ENCODE measurements at places on chromosomes 6 and 20. TPM values are rescaled to one million over a fixed set of nuclear protein-coding genes. Genes with fewer than 3 reads are reported as not detected.

GRCh38 chr20:12077875-12078274 is 160.2 kb downstream of the BTBD3 start:
- no peaks in the 10 kb centered on the region for H3K27me3 ChIP-seq
- no peak overlapping the region for H3K27ac ChIP-seq
- H3K4me1 ChIP-seq, result no peaks in the 10 kb centered on the region

DNA sequence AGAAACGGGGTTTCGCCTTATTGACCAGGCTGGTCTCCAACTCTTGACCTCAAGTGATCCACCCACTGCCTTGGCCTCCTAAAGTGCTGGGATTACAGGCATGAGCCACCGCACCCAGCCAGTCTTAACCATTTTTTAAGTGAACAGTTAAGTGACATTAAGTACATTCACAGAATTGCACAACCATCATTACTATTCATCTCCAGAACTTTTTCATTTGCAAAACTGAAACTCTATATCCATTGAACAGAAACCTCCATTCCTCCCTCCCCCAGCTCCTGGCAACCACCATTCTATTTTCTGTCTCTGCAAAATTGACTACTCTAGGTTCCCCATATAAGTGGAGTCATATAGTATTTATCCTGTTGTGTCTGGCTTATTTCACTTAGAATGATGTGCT is 59.7 kb downstream of the PLCB4 start:
- DNase-seq, result no peak
- H3K27ac ChIP-seq, result no peak overlapping the region

Gene SIRT5
- 9.3 TPM for total RNA-seq

GRCh38 chr20:57814529-57814928 is 104.7 kb upstream of the PMEPA1 start:
- H3K4me1 ChIP-seq, result no peaks in the 10 kb centered on the region
- H3K4me3 ChIP-seq, result no peak overlapping the region
- no peak overlapping the region for H3K27ac ChIP-seq
- DNase-seq, result no peak

- H3K36me3 ChIP-seq, result no peaks in the 10 kb centered on the region
- peaks cover 64% of the 10 kb centered on the region for H3K27me3 ChIP-seq
- no peak overlapping the region for H3K27ac ChIP-seq
- H3K4me3 ChIP-seq, result peak overlapping the region; percentile 81
These were observed 58.0 kb upstream of the ARHGAP18 start for GRCh38 chr6:129767776-129768485.

- H3K27me3 ChIP-seq, result no peaks in the 10 kb centered on the region
- H3K4me3 ChIP-seq, result no peak overlapping the region
- no peaks in the 10 kb centered on the region for H3K36me3 ChIP-seq
- H3K4me1 ChIP-seq, result peaks cover 4% of the 10 kb centered on the region
- no peak overlapping the region for H3K27ac ChIP-seq
- no peak for DNase-seq
These were observed 80.1 kb downstream of the RSPH3 start for GRCh38 chr6:158919865-158920264.

DNA sequence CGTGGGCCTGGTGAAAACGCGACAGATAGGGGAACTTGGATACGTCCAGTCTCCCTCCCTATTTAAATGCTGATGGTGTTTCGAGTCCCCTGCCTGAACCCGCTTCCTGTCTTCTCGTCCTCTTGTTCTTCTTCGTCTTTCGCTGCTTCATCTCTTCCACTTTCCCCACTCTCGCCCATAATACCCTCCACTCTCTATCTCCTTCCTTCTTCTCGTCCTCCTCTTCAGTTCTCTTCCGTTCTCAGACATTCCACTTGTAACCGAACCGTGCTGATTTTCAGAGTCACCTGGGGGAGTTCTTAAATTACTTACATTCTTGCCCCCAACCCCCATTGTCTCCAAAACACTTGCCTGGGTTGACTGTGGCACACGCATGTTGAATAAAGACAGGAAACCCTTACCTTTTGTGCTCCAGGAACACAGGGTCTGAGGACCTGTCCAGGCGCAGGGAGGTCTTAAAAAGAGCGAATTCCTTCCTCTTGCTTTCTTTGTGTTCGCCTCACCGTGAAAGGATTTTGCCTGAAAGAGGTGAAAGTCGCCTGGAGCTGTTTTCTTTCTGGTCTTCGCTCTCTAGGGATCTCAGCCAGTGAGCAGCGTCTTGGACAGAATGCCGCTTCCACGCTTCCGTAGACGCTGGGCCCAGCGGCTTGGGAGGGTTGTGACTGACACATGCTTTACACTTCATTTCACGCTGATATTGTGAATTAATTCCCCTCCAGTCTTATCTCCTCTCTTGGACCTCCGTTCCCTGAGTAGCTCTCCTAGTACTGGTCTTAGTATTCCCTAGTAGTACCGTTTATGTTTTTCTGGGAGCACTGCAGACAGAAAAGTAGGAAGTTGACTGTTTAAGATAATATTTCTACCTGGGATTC is 184.0 kb downstream of the GPX5 start:
- peaks cover 11% of the 10 kb centered on the region for H3K4me1 ChIP-seq
- DNase-seq, result no peak
- H3K4me3 ChIP-seq, result peak overlapping the region; percentile 74

Gene DOK5
- total RNA-seq, result 4.7 TPM

Gene SIRPD
- total RNA-seq, result not detected

- peaks cover 37% of the 10 kb centered on the region for H3K27me3 ChIP-seq
- H3K36me3 ChIP-seq, result no peaks in the 10 kb centered on the region
- H3K4me3 ChIP-seq, result no peak overlapping the region
- no peak overlapping the region for H3K27ac ChIP-seq
- DNase-seq, result no peak
- H3K4me1 ChIP-seq, result peaks cover 1% of the 10 kb centered on the region
These were observed 4.9 kb upstream of the BIRC7 start for GRCh38 chr20:63230800-63231268.

Gene TNFRSF21
- 2.8 TPM for total RNA-seq

GRCh38 chr6:124882579-124883393 is 79.5 kb upstream of the RNF217 start:
- H3K4me1 ChIP-seq, result peaks cover 2% of the 10 kb centered on the region
- no peak for DNase-seq
- H3K4me3 ChIP-seq, result no peak overlapping the region
- no peaks in the 10 kb centered on the region for H3K36me3 ChIP-seq
- peak overlapping the region; percentile 9 for H3K27ac ChIP-seq

Gene RHAG
- not detected for total RNA-seq

Gene GRM1
- total RNA-seq, result not detected

- no peak overlapping the region for H3K27ac ChIP-seq
- H3K4me1 ChIP-seq, result peaks cover 12% of the 10 kb centered on the region
- no peak overlapping the region for H3K4me3 ChIP-seq
- DNase-seq, result no peak
- H3K27me3 ChIP-seq, result peaks cover 6% of the 10 kb centered on the region
These were observed 42.6 kb upstream of the SCML4 start for GRCh38 chr6:107866606-107867301.

DNA sequence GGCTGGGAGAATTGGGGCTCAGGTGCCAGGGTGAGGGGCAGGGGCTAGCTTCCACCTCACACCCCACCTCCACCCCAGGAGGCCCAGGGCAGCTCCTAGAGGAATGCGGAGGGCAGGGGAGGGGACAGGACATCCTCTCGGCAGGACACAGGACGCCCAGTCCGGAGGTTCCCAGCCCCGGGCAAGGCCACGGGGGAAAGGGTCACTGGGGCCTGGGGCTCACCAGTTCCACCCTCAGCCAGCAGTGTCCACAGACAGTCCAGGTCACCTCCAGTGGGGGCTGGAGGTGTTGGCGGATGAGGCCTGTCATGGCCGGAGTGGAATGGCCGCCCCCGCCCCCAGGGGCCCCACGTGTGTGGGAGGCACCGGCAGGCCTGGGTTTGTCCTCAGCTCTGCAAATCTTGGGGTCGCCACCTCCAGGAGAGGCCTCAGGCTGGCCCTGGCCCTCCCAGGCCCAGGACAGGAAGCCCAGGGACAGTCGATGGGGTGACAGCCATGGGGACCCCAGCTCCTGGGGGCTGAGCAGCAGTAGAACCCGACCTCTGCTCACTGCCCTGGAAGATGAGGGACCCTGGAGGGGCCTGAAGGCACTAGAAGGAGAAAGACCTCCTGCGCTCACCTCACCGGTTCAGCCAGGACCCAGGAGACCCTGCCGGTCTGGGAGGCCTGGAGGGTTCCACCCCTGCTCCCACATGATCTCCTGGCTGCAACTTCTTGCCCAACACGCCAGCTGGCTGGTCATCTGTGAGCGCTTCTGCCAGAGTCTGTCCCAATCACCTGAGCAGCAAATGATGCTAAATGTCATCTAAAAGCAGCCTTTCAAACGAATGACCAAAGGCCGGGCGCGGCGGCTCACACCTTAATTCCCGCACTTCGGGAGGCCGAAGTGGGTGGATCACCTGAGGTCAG is 13.0 kb upstream of the ABHD16B start:
- peaks cover 15% of the 10 kb centered on the region for H3K4me1 ChIP-seq
- DNase-seq, result no peak
- no peak overlapping the region for H3K4me3 ChIP-seq
- peaks cover 25% of the 10 kb centered on the region for H3K27me3 ChIP-seq

DNA sequence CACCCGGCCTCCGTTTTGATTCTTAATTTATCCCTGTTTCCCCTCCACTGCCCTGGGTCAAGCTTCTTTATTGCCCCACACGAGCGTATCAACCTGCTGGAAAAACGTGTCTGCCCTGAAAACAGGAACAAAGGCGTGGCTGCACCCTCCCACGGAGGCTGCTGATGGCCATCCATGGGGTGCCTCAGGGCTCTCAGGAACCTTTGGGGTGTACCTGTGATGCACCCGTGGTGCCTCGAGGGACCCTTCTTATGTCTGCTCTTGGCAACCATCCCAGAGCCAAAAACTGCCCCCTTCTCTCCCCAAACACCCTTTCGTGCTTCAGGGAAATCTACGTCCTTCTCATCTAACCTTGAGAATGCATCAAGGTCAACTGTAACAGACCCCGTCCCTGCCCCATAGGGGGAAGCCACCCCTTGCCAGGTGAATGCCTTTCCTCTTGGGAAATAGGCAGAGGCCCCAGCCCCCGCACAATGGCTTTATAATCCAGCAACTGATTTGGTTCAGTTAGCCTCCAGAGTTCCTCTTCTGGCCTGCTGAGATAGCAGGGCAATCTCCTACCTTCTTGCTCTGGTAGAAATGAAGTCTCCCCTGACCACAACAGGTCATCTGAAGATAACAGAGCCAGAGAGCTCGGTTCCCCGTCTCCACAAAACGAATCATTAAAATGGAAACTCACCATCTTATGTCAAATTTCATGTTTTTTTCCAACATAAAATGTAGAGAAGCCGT is 29.4 kb downstream of the PSMG4 start:
- no peaks in the 10 kb centered on the region for H3K4me1 ChIP-seq
- DNase-seq, result no peak
- H3K36me3 ChIP-seq, result no peaks in the 10 kb centered on the region
- H3K27me3 ChIP-seq, result no peaks in the 10 kb centered on the region
- H3K4me3 ChIP-seq, result no peak overlapping the region

DNA sequence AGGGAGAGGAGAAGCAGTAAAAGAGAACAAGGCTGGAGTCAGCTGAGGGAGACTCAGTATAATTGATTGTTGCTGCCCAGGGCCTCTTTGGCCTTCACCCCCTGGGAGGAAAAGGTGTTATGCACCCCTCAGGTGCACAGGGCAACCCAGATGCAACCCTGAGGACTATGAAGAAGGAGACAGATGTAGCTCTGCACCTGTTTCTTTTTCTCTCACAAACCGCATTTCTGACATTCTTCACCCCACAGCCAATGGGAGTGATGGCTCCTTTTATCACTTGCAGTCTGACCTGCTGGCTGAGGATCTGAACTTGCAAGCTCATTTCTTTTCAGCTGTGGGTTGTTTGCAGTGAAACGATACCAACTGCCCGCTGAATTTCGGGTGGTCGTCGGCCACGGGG is 64.1 kb upstream of the F13A1 start:
- no peaks in the 10 kb centered on the region for H3K36me3 ChIP-seq
- no peak overlapping the region for H3K27ac ChIP-seq
- peaks cover 2% of the 10 kb centered on the region for H3K27me3 ChIP-seq
- DNase-seq, result no peak

Gene SLC12A5
- 0.73 TPM for total RNA-seq

- H3K36me3 ChIP-seq, result peaks cover 13% of the 10 kb centered on the region
- peak overlapping the region; percentile 62 for H3K4me3 ChIP-seq
- H3K27me3 ChIP-seq, result peaks cover 8% of the 10 kb centered on the region
- no peak for DNase-seq
- peaks cover 17% of the 10 kb centered on the region for H3K4me1 ChIP-seq
These were observed 2.8 kb upstream of the TOMM6 start for GRCh38 chr6:41784581-41785171.

DNA sequence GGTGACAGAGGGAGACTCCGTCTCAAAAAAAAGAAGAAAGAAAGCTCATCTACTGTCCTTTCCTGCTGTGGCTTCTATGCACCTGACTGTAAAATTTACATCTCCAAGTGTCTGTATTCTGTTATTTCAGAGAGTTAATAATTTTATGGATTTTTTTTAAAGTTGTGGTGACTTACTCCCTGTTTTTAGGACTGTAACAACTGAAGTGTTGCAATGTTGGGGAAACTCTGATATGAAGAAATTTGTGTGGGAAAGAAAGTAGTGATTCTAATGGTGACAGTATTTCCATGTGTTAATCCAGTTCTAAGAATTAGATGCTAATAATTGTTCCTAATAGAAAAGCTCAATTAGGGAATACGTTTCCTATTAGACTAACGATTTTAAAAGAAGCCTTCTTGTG is 27.4 kb downstream of the STX11 start:
- DNase-seq, result no peak
- peaks cover 78% of the 10 kb centered on the region for H3K36me3 ChIP-seq
- no peak overlapping the region for H3K4me3 ChIP-seq
- peaks cover 58% of the 10 kb centered on the region for H3K4me1 ChIP-seq

Gene HMGA1
- total RNA-seq, result 422 TPM

Gene TCP11
- total RNA-seq, result not detected

Gene TAF4
- total RNA-seq, result 23.6 TPM

- no peaks in the 10 kb centered on the region for H3K27me3 ChIP-seq
- no peak for DNase-seq
- H3K4me3 ChIP-seq, result no peak overlapping the region
- no peak overlapping the region for H3K27ac ChIP-seq
- no peaks in the 10 kb centered on the region for H3K36me3 ChIP-seq
These were observed 136.4 kb downstream of the TBXT start for GRCh38 chr6:166031275-166031674.

GRCh38 chr20:8424010-8424409 is 291.9 kb downstream of the PLCB1 start:
- H3K4me1 ChIP-seq, result peaks cover 2% of the 10 kb centered on the region
- no peaks in the 10 kb centered on the region for H3K36me3 ChIP-seq
- peaks cover 2% of the 10 kb centered on the region for H3K27me3 ChIP-seq
- no peak overlapping the region for H3K27ac ChIP-seq
- H3K4me3 ChIP-seq, result no peak overlapping the region
- DNase-seq, result no peak

Measured in activated T-helper 2 cell treated with anti-CD3 and anti-CD28 coated beads, Interferon-gamma antibody, Interleukin-2, Interleukin-4, amounts not matched to agents 10 μg/mL and 5 μg/mL and 100 μg/mL, durations not matched to agents 14 hours and 24 hours and 36 hours (primary cell).